Activated naive CD8-positive, alpha-beta T cell treated with anti-CD3 and anti-CD28 coated beads for 36 hours (primary cell): ENCODE measurements at places on chromosomes 1 and 21.
A peak's percentile ranks its signal among the peaks of the same experiment; 100 is the strongest.

DNA sequence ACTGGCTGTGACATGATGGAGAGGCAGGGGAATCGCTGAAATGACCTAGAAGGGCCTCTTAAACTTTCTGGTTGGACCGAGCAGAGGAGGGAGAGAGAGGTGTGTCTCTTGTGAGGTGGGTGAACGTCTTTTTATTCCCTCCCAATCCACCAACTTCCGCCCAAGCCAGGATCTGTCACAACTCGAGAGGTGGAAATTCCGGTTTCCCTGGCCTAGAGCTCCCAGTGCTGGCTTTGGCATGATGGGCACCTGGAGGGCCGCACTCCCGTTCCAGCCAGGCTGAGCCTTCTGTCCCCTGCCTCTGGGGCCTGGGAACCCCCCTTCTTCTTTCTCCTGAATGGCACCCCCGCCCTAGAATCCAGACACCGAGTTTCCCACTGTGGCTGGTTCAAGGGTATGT, at the start of gene SEMA4A:
TSS of gene SEMA4A (plus strand) at position 224 of the 400 bp plus-strand sequence. CDS start 994 bp downstream, outside the sequence.
- peaks cover 64% of the 10 kb centered on the region for H3K4me1 ChIP-seq
- DNase-seq, result no peak
- H3K27me3 ChIP-seq, result peaks cover 3% of the 10 kb centered on the region
- H3K27ac ChIP-seq, result peak within 1 kb of the TSS; percentile 83
- H3K4me3 ChIP-seq, result peak within 1 kb of the TSS; percentile 81

- H3K36me3 ChIP-seq, result peaks cover 6% of the 10 kb centered on the region
- no peak overlapping the region for H3K4me3 ChIP-seq
- no peak overlapping the region for H3K27ac ChIP-seq
- DNase-seq, result no peak
- H3K4me1 ChIP-seq, result peaks cover 16% of the 10 kb centered on the region
Observed at GRCh38 chr1:47439017-47439818, 1.4 kb downstream of the FOXD2 start.

- no peaks in the 10 kb centered on the region for H3K36me3 ChIP-seq
- H3K27ac ChIP-seq, result no peak overlapping the region
- H3K4me1 ChIP-seq, result no peaks in the 10 kb centered on the region
- no peak overlapping the region for H3K4me3 ChIP-seq
- DNase-seq, result no peak
Observed at GRCh38 chr1:236753516-236753915, 41.6 kb upstream of the MTR start.

- DNase-seq, result no peak
- H3K27me3 ChIP-seq, result no peaks in the 10 kb centered on the region
- H3K36me3 ChIP-seq, result no peaks in the 10 kb centered on the region
- no peak overlapping the region for H3K27ac ChIP-seq
Observed at GRCh38 chr21:27300770-27301169, 333.9 kb upstream of the ADAMTS5 start.

GRCh38 chr1:18512883-18513282, 32.2 kb downstream of the KLHDC7A start:
- no peaks in the 10 kb centered on the region for H3K36me3 ChIP-seq
- no peak overlapping the region for H3K4me3 ChIP-seq
- H3K27ac ChIP-seq, result no peak overlapping the region
- DNase-seq, result no peak

DNA sequence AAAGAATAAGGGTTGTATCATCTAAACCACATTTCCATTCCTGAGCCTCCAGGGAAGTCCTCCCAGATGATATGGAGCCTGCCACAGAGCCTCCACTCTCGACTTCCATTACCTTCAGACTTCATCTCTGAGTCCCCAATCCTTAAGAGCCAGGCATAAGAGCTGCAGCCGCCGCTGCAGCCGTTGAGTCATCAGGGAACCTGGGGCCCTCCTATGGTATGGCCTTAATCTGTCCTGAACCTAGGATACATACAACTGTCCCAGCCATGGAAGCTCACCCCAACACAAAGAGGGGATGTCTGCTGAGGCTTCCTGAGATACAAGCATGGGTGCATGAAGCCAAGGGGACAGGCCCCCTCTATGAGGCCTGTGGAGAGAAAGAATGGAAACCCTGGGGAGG, 16.3 kb downstream of the TAL1 start:
- H3K4me3 ChIP-seq, result no peak overlapping the region
- H3K27me3 ChIP-seq, result peaks cover 6% of the 10 kb centered on the region
- no peaks in the 10 kb centered on the region for H3K36me3 ChIP-seq
- H3K27ac ChIP-seq, result no peak overlapping the region
- DNase-seq, result no peak

- no peak overlapping the region for H3K4me3 ChIP-seq
- no peak overlapping the region for H3K27ac ChIP-seq
- H3K27me3 ChIP-seq, result no peaks in the 10 kb centered on the region
- no peak for DNase-seq
- no peaks in the 10 kb centered on the region for H3K36me3 ChIP-seq
- no peaks in the 10 kb centered on the region for H3K4me1 ChIP-seq
Observed at GRCh38 chr1:69991644-69992043, 213.7 kb downstream of the LRRC40 start.
